ENCODE measurements at places on chromosomes 11 and 22.

GRCh38 chr11:94928117-94928990 is 45.0 kb downstream of the CWC15 start:
- H3K27me3 ChIP-seq, result no peaks in the 10 kb centered on the region
- H3K27ac ChIP-seq, result peak overlapping the region; percentile 98
- DNase-seq, result no peak
- no peaks in the 10 kb centered on the region for H3K36me3 ChIP-seq
- H3K4me1 ChIP-seq, result peaks cover 41% of the 10 kb centered on the region

GRCh38 chr22:20448630-20449029 is 11.0 kb upstream of the SCARF2 start:
- no peaks in the 10 kb centered on the region for H3K27me3 ChIP-seq
- no peak overlapping the region for H3K27ac ChIP-seq
- peaks cover 26% of the 10 kb centered on the region for H3K36me3 ChIP-seq
- no peak for DNase-seq
- no peak overlapping the region for H3K4me3 ChIP-seq

GRCh38 chr22:19213001-19213400 is 34.5 kb upstream of the SLC25A1 start:
- DNase-seq, result no peak
- peaks cover 8% of the 10 kb centered on the region for H3K36me3 ChIP-seq
- H3K27me3 ChIP-seq, result no peaks in the 10 kb centered on the region
- peaks cover 2% of the 10 kb centered on the region for H3K4me1 ChIP-seq
- no peak overlapping the region for H3K27ac ChIP-seq

DNA sequence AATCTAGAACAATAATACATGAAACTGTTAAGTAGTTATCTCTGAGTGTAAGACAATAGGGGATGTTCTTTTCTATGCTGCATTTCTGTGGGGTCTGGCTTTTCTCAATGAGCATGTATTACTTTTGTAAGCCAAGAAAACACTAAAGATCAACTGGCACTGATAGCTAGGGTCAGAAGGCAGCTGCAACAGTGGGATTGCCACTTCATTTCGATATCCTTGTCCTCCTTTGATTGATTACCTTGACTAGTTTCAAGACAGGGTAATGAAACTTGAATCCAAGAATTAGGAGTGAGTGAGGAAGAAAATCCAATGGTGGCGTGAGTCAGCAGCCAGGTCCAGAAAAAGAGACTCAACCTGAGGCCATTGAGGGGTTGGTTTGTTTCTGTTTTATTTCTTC is 46.5 kb downstream of the FEZ1 start:
- no peak for DNase-seq
- no peak overlapping the region for H3K4me3 ChIP-seq
- H3K36me3 ChIP-seq, result peaks cover 6% of the 10 kb centered on the region
- H3K4me1 ChIP-seq, result peaks cover 13% of the 10 kb centered on the region
- H3K27ac ChIP-seq, result no peak overlapping the region
- no peaks in the 10 kb centered on the region for H3K27me3 ChIP-seq

GRCh38 chr11:66720899-66721470 is 8.0 kb downstream of the SPTBN2 start:
- H3K27me3 ChIP-seq, result peaks cover 27% of the 10 kb centered on the region
- no peak overlapping the region for H3K4me3 ChIP-seq
- peaks cover 2% of the 10 kb centered on the region for H3K4me1 ChIP-seq
- DNase-seq, result no peak
- no peaks in the 10 kb centered on the region for H3K36me3 ChIP-seq

DNA sequence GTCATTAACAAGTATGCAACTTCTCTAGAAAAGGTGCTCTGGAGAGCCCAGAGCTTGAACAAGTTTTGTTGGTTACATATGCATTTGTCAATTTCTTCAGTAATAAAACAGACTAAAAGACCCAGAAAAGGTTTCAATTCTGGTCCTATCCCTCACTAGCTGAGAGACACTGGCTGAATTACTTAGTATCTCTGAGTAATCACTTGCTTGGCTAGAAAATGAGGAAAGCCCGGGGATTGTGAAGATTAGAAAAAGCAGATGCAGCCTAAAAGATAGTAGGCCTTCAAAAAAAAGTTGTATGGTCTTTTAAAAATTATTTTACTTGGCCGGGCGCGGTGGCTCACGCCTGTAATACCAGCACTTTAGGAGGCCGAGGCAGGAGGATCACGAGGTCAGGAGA is 41.2 kb downstream of the MAPK1 start:
- no peak overlapping the region for H3K27ac ChIP-seq
- no peaks in the 10 kb centered on the region for H3K36me3 ChIP-seq
- peaks cover 15% of the 10 kb centered on the region for H3K4me1 ChIP-seq
- no peaks in the 10 kb centered on the region for H3K27me3 ChIP-seq

DNA sequence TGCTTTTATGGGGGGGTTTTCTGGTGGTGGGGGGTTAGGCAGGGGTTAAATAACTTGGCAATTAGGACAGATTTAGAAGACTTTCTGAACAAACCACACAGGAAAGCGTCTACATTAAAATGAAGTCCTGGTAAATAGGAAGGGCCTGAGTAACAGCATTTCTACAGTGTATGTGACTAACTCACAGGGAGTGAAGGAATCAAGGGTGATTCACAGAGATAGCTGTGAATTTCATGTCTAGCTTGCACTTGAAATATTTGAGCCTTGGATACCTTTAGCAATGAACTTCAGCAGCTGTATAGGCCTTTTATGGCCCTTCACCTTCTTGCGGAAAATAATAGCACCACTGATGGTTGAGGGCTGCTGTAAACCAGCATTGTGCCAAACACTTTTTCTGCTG is 26.1 kb upstream of the LDHA start:
- no peaks in the 10 kb centered on the region for H3K4me1 ChIP-seq
- no peak overlapping the region for H3K4me3 ChIP-seq
- peak; percentile 69 for DNase-seq
- peaks cover 22% of the 10 kb centered on the region for H3K36me3 ChIP-seq
- H3K27ac ChIP-seq, result no peak overlapping the region
- no peaks in the 10 kb centered on the region for H3K27me3 ChIP-seq

GRCh38 chr11:121723246-121723741 is 270.5 kb upstream of the SORL1-AS1 start:
- peak overlapping the region; percentile 45 for H3K4me3 ChIP-seq
- H3K4me1 ChIP-seq, result peaks cover 8% of the 10 kb centered on the region
- H3K27ac ChIP-seq, result peak overlapping the region; percentile 61
- no peaks in the 10 kb centered on the region for H3K36me3 ChIP-seq
- no peaks in the 10 kb centered on the region for H3K27me3 ChIP-seq
- DNase-seq, result no peak

DNA sequence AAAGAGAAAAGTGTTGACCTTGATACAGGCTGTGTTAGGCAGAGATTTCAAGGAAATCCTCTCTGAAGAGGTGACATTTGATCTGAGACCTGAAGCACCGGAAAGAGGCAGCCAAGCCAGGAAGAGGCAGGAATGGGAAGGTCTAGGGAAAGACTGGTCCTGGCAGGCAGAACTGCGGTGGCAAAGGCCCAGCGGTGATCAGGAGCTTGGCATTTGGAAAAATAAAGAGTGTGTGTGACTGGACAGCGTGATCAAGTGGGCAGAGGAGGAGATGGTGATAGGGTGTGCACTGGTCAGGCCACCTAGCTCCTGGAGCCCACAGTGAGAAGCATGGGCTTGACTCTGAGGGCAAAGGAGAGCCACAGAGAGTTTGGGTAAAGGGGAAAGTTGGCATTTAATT is 27.2 kb upstream of the GAB4 start:
- no peaks in the 10 kb centered on the region for H3K36me3 ChIP-seq
- H3K27me3 ChIP-seq, result peaks cover 7% of the 10 kb centered on the region
- no peaks in the 10 kb centered on the region for H3K4me1 ChIP-seq
- H3K4me3 ChIP-seq, result no peak overlapping the region
- H3K27ac ChIP-seq, result no peak overlapping the region
- no peak for DNase-seq

- no peak overlapping the region for H3K27ac ChIP-seq
- H3K4me3 ChIP-seq, result no peak overlapping the region
- no peaks in the 10 kb centered on the region for H3K27me3 ChIP-seq
- H3K4me1 ChIP-seq, result no peaks in the 10 kb centered on the region
- peak; percentile 4 for DNase-seq
Observed at GRCh38 chr11:81237139-81237538, 1496.5 kb downstream of the FAM181B start.

Measured in IMR-90 (cell line).